Activated CD4-positive, alpha-beta T cell treated with anti-CD3 and anti-CD28 coated beads for 1 hour (primary cell): ENCODE measurements at places on chromosomes 6 and 20.

- DNase-seq: no peak
Observed at GRCh38 chr6:69784595-69785377, 12.0 kb downstream of the LMBRD1 start.

GRCh38 chr20:45044601-45045000, 56.3 kb downstream of the KCNS1 start:
- no peak for DNase-seq

GRCh38 chr6:111222341-111222740, 135.0 kb downstream of the SLC16A10 start:
- DNase-seq: no peak

DNA sequence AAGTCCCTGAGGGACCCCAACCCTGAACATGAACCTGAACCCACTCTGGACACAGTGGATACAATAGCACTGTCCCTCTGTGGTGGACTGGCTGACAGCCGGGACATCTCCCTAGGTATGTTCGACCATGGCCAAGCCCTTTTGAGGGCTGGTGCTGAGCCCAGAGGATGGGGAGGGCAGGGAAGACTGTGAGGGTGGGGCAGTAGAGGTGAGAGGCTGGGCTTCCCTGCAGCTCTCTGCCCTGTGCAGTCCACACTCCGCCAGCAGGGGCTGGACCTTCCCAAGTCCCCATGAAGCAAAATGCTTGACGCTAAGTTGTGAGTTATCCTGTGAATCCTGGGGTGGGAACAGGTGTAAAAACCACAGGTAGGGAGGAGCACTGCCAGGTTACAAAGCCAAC, 11.5 kb downstream of the LPIN3 start:
- no peak for DNase-seq

DNA sequence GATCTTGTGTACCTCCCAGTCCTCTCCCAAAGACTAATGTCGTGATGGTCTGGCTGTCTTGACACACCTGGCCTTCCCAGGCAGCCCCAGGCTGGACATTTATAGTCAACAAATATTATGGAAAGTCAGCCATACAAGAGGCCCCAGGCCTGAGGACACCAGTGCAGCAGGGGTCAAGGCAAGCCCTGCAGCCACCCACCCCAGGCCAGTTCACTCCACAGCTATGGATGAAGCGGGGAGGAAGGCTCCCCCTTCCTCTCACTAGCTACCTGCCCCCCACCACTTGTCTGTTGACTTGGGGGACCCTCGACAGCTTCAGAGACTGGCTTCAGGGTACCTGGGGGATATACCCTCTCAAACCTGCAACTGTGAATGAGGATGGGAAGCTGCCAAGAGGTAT, 132.1 kb downstream of the MRPL14 start:
- no peak for DNase-seq

DNA sequence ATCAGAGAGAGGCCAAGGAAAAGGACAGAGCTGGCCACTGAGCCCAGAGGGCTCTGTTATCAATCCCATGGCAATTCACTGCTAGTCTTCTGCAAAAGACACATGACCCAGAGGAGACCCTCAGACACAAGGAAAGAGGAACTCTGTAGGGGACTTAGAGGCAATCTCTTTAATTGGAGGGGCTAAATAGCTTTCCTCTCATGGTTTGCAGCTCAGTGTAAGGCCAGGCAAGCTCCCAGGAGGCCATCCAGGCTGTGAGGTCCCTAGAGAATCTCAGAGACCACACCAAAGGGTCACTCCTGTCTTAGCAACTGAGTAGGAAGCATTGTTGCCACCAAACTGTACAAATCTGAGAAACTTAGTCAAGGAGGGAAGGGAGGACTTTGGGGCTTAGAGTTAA, 10.0 kb upstream of the HLA-DOA start:
- no peak for DNase-seq

DNA sequence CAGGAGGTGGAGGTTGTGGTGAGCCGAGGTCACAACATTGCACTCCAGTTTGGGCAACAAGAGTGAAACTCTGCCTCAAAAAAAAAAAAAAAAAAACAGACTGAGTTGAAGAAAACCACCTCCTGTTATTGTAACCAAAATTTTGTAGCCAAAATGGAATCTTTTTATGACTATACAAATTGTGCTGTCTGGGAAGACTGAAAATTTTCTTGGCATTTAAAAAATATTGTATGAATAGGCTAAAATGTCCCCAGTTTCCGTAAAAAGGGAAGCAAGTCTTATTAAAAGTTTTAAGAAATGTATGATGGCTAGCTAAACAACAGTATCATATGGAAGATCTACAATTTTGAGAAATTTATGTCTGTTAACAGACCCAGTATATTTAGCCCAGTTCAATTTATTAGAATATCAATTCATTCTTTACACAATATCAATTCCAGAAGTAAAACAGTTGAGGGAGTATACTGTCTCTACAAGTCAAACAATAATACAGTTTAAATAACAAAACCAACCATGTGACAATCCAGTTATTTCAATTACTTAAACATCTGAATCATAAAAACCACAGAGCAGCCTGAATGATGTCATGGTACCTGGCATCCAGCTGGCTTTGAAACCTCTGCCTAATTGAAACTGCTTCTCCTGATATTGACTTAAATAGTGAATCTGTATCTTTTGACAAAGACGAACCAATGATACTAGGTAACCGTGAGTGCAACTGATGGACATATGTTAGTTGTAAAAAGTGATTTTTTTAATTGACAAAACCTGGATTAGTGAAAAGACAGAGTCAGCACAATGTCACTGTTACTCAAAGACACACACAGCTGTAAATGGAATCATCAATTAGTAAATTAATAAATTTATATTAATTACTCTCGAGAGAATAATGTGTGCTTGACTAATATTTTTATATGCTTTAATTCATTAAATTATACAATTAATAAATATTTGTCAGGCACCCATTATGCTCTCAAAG, 166.6 kb upstream of the MARCKS start:
- DNase-seq: no peak

DNA sequence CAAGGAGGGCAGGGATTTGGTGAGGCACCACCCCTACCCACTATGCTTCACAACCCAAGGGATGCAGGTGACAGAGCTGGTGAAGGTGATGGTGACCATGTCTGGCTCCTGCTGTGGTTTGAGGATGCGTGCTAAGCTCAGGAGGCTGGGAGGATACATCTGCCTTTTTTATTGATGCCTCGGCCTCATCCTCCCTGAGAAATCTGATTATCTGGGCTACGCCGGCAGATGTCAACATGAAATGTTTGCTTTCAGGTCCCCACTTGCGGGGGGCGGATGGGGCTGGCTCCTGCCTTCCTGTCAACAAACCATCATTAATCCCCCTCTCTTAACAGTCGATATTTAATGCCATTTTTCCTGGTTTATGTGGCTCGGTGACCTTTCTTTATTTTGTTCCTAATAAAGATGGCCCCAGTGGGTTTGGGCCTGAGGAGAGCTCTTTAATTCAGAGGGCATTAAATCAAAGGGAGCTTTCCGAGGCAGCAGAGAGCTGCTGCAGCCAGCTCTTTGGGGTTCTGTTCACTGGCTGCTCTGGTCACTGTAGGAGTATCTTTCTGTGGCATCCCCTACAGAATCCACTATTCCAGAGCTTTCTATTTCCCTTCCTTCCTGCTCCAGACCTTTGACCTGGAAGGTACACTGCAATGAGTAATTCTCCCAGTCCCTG, 33.5 kb upstream of the LRFN2 start:
- no peak for DNase-seq

DNA sequence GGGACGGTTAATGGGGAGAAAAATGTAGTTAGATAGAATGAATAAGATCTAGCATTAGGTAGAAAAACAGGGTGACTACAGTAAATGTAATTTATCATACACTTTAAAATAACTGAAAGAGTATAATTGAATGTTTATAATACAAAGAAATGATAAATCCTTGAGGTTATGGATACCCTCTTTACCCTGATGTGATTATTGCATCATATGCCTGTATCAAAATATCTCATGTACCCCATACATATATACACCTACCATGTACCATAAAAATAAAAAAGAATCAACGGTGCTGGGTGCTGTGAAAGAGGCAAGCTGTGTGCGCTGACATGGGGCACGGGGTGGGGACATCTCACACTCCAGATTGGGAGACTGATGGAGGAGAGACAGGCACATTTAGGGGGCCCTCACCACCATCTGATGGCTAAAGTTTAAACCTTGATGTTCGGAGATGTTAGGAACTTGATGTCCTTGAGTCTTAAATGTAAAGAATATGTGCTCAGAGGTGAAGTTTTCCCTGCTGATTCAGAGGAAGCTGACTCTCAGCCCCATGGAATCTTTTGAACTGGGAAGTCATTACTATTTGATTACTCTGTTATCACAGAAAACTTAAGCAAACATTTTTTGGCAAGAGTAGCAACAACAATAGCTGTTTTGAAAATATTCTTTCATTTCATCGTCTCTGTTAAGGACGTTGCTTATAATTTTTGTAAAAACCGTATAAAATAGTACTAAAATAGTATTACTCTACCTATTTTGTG, 26.4 kb upstream of the RFPL4B start:
- DNase-seq: no peak

GRCh38 chr20:48098099-48098498, 312.8 kb upstream of the SULF2 start:
- DNase-seq: no peak

- no peak for DNase-seq
Observed at GRCh38 chr6:25534942-25535631, 116.9 kb upstream of the SCGN start.

DNA sequence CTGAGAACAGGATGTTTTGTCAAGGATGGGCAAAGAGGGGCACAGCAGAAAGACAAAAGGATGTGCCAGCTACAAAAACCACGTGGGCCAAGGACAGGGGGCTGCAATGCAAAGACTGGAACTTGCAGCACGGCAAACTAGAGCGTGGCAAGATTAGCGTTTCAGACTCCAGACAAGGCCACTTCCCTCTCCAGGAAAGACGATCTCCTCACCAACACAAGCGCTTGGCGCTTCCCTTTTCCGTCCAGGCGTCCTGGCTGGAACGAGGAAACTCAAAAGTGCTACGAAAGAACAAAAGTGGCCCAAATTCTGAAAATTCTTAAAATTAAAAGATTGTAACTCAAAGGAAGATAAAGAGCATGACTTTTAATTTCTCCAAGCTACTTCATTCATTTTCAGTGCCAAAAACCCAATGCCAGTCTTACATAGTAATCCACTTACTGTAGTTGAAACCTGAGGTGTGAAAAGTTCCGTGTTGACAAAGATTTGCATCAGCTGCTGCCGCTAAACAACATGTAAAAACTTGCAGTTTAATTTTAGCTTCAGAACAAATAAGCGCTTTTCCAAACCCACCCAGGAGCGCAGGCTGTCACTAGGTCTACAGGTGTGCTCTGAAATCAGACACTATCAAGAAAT, 207.1 kb upstream of the RREB1 start:
- no peak for DNase-seq

DNA sequence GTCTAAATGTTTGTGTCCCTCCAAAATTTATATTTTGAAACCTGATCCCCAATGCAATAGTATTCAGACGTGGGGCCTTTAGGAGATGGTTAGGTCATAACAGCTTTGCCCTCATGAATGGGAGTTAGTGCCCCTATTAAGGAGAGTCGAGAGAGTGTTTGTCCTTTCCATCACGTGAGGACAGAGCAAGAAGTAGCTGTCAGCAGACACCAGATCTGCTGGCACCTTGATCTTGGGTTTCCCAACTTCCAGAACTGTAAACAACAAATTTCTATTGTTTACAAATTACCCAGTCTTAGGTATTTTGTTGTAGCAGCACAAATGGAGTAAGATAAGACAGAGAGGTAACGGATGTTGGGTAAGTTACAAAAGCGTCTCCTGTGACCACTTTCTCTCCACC, 46.6 kb downstream of the FAM50B start:
- DNase-seq: no peak

DNA sequence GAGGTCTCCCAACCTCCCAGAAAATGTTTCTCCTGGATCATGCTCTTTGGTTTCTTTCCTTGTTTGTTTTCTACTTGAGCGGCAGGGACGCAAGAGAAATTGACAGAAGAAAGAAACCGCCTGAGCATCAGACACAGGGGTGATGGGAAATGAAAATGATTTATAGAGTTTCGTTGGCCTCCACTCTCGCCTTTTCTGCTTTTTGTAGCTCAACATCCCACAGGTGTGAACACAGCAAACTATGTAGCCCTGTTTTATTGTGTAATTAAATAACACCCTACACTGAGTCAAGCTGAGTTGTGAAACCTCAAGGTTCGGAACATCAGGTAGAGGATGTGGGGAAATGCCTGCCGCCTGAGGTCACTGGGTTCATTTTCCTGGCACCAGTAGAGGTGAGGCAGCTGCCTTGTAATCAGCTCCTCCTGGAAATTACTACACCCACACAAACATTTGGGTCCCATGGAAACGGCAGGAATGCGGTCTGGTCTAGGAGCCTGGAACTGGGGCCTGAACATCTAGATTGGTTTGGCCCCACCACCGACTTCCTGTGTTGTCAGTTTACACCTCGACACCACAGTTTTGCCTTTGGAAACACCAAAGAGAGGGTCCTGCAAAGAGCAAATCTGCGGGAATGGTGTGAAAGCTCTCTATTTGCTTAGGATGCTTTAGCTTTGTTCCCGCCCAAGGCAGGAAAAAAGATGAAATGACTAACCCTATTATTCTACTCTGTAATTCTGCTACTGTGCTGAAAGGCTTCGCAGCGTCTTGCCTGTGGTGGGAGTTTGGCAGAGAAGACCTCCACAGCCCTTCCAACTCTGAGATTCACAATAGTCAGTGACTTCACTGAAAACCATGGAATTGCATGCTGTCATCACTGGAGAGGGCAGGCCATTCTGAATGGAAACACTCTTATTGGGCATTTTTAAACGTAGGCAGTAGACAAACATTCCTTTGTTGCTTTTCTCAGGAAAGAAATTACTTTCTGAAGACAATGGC, 53.0 kb downstream of the ADAT2 start:
- no peak for DNase-seq

GRCh38 chr6:98777762-98778161, 56.6 kb upstream of the POU3F2 start:
- DNase-seq: no peak

- DNase-seq: no peak
Observed at GRCh38 chr6:121187833-121188200, 146.5 kb downstream of the TBC1D32 start.

- no peak for DNase-seq
Observed at GRCh38 chr20:32830437-32830836, 10.7 kb downstream of the MAPRE1 start.

DNA sequence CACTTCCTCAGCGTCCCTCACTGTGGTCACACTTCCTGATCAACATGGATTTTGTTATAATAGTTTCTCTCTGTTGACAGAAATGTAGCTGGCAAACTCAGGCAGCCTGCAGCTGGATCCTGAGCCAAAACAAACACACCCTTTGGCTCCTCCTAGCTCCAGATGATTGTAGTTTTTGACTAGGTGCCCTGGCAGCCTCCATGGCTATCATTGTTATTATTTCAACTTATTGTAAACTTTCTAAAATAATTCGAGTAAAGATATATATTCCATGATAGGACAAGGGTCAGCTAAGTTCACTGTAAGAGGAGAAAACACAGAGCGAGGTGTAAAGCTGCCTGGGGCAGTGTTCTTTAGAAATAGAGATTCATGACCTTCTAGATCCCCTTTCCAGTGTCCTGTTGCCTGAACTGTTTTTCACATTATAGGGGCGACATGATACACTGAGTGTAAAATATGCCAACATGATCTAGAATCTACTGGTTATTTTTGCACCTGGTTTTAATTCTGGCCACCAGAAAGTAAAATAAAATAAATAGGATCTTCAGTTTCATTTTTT, 98.2 kb upstream of the HDGFL1 start:
- DNase-seq: no peak
